ENCODE measurements at places on chromosomes 1 and 21.

DNA sequence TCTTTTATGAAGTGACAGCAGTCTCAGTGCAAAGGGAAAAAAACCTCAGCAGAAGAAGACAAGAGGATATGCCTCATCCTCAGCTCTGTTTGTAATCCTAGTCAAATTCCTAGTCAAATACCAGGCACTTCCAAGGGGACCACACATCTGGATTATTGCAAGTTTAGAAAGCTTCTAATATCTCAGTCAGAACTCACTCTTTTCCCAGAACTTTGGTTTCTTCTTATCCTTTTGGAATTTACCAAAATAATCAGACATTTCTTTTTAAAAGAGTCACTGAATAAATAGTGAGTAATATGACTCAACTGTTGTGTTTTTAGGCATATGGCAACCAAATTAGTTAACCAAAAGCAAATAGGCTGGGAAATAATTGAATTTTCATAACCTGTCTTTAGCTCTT lies 47.8 kb downstream of the PRRX1 start:
- DNase-seq: no peak

DNA sequence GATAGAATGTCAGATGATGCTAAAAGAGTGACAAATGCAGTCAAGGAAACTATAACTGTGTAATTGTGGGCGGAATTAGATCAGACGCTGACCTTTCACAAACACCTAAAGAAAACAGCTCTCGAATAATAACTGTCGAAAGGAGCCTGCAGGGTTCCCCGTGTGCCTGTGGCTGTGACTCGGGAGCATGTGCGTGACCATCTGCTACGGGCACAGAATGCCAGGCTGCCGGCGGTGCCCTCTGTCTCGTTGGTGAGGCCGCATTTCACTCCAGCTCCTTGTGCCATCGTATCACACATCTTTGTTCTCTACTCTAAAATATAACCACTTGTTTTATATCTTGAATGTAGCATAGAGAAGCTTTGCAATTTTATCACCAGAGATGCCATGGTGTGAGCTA lies 267.8 kb upstream of the FMN2 start:
- no peak for DNase-seq

DNA sequence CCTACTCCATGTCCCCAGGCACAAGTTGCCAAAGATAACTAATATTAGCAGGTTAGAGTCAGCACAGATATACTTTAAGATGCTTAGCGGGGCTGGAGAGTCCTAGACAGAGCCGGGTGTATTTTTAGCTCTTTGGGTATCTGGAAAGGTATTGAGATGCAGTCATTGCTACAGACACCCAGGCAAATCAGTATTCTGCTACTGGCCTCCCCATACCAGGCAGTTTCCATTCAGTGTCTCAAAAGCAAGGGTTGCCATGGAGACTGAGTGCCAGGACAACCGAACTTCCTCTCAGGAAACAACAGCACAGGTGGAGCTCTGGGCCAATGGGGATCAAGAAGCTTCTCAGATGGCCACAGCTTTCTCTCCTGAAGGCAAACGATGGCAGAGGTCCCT lies 45.3 kb downstream of the KCNC4 start:
- no peak for DNase-seq

DNA sequence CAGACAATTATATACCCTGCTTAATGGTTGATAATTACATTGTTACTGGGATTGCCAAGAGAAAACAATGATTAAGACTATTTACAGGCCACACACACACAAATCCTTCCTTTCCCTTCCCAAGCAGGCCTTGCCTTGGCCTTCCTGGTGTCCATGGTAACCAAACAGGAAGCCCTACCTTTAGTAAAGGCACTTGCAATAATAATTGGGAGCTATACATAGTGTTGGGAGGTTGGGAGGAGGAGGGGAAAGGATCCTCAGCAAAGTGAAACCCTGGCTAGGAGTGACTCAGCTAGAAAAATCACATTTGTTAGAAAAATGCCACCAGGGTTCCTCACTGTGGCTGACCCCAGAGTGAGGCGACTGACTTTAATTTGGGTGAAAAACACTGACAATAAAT lies 122.3 kb upstream of the ADAR start:
- no peak for DNase-seq

DNA sequence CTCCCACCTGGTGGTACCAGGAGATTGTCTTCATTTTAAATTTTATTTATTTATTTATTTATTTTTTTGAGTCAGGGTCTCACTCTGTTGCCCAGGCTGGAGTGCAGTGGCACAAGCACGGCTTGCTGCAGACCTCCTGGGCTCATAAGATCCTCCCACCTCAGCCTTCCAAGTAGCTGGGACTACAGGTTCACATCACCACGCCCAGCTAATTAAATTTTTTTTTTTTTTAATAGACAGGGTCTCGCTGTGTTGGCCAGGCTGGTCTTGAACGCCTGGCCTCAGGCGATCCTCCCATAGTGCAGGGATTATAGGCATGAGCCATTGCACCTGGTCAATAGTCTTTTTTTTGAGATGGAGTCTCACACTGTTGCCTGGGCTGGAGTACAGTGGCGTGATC lies 8.5 kb downstream of the SLFNL1 start:
- DNase-seq: no peak

DNA sequence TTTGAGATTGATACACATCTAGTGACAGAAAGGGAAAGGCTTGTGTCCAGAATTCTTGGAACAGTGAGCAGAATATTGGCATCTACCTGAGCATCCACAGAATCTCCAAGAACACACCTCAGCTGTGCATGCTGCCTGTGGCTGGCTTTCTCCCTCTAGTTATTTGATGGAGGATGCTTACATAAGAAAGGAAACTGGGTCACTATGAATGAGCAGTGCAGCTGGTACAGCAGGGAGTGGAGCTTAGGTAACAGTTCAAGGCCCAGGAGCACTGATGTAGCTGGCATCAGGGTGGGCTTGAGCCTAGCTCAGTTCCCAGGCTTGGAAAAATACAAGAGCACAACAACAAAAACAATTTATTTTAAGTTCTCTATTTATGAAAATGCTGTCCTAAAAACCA lies 26.3 kb downstream of the RGS8 start:
- DNase-seq: no peak

GRCh38 chr1:1122078-1122811 lies 6.4 kb upstream of the C1orf159 start:
- peak; percentile 71 for DNase-seq

DNA sequence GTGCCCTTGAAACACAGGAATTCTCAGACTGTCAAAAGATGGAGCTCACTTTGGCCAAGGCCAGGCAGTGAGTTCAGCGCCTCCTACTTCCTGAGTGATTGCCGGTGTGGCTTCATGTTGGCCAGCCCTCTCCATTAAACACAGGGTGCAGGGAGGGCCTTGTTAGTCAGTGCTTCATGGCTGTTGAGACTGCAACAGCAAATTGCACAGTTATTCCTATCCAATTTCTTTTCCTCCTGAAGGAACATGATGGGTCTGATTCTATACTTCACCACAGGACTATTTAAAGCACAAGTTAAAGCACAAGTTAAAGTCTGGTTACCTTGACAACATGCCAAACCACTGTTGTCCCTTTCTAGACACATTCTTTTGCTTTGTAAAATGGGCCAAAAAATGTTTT lies 156.6 kb downstream of the SIPA1L2 start:
- peak; percentile 43 for DNase-seq

DNA sequence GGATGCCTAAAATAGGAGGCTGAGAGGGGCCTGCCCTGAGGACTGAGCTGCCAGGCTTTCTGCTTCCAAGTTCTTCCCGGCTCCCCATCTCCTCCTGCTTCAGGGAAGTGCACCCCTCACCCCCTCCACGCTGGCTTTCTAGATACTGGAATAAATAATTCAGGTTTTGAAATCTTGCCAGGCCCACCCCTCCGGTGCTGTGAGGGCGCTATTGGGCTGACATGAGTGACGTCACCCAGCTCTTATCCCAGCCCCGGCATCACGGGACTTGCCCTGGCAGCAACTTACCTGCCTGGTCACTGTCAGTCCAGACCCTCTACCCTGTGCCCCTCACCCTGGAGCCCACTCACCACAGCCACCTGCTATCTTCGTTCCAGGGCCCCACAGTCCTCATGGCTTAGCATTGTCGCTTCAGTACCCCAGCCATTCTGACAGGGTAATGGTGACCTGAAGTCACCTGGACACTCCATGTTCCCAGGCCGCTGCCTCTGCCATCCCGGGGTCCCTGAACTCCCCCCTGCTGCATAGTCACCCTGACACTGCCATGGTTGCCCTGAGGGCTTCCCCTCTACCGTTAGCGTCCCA lies 819 bp upstream of the GPR3 start:
- DNase-seq: peak; percentile 63

GRCh38 chr1:58765441-58765840 lies 18.4 kb downstream of the JUN start:
- DNase-seq: no peak

- no peak for DNase-seq
Observed at GRCh38 chr1:157968946-157969345, 24.5 kb upstream of the KIRREL1 start.

GRCh38 chr1:242770366-242770765 lies 245.9 kb upstream of the PLD5 start:
- no peak for DNase-seq

GRCh38 chr1:16128338-16128741 lies 27.5 kb downstream of the EPHA2 start:
- no peak for DNase-seq

GRCh38 chr1:92515796-92516201 lies 29.1 kb upstream of the GFI1 start:
- no peak for DNase-seq

DNA sequence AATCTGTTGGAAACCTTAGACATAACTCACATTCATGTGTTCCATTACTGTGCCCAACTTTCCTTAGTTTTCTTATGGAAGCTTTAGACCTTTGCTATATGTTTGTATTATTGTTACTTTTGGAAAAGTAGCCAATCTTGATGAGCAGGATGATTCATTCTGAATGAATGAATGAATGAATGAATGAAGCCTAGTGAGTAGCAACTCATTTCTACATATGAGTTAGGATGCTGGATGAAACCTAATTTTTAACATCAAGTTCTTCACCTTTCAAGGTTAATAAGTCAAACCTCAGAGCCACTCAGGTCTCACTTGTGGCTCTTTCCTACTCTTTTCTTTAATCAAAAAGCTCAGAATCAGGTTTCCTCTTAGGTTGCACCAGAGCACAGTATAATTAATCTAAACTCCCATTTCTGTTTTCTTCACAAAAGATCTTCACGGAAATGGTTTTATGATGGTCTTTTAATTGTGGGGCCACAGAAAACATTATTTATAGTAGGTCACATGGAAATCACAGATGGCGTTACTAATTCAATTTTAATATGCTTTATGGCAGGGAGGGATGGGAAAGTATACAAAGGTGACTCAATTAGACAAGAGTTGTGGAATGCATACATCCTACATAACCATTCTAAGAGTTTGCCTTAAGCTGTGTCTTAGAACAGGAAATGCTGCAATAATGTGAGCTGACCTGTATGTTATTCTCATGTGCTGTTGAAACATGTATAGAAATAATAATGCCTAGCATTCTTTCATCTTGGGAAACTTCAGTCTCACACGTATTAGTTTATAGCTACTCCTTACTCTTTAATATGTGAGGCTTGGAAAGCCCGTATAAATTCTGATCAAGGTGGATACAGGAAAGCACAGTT lies 4.5 kb upstream of the DDX59 start:
- DNase-seq: no peak

GRCh38 chr1:40316595-40317393 lies at the start of gene COL9A2:
COL9A2 (minus strand) TSS chr1:40317286; CDS start chr1:40317197, 89 bp downstream.
- DNase-seq: no peak

- DNase-seq: no peak
Observed at GRCh38 chr1:34721646-34722355, 33.0 kb upstream of the GJB5 start.

- no peak for DNase-seq
Observed at GRCh38 chr21:25872271-25872670, 137.5 kb downstream of the GABPA start.

GRCh38 chr1:156279837-156280236 lies 2.8 kb downstream of the SMG5 start:
- DNase-seq: no peak

- DNase-seq: no peak
Observed at GRCh38 chr1:156048663-156049258, 4.8 kb downstream of the UBQLN4 start.

GRCh38 chr21:23541571-23541970 lies 2065.7 kb downstream of the MRPL39 start:
- no peak for DNase-seq

- no peak for DNase-seq
Observed at GRCh38 chr1:55331351-55331750, 116.2 kb upstream of the USP24 start.

- DNase-seq: no peak
Observed at GRCh38 chr1:2074396-2074795, 24.2 kb downstream of the PRKCZ start.

DNA sequence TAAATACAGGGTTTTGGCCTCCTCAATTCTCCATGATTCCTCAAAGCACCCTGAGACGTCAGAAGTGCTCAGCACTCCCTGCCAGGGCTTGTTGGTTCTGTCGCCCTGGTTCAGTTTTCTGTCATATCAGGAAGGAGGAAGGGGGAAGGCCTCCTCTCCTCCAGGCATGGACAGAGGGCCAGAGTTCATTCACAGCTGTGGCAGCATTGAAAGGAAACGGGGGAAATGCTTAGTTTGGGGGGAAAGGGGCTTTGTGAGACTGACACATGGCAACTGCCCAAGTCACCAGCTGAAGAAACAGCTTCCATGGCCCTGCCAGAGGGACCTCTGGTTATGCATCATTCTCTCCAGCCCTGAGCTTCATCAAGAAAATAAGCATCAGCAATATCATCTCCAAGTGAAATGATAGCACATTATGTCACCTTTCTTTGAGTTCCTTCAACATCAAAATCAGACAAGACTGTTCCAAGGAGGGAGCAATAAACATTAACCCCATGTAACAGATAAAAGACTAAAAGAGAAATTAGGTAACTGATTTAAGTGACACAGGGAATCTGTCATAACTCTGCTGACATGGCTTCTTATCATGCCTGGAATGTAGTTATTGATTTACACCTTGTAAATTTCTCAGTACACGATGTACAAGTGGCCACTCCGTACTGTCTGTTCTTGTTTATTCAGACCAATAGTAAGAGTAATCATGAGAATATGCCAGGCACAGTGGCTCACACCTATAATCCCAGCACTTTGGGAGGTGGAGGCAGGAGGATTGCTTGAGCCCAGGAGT lies 103.2 kb upstream of the SLC25A33 start:
- no peak for DNase-seq

- no peak for DNase-seq
Observed at GRCh38 chr1:219189021-219189824, 15.5 kb downstream of the LYPLAL1 start.

- DNase-seq: no peak
Observed at GRCh38 chr1:151944857-151945575, 35.7 kb upstream of the THEM4 start.

- no peak for DNase-seq
Observed at GRCh38 chr1:168291222-168291837, 10.7 kb downstream of the TBX19 start.

GRCh38 chr1:18413541-18414305 lies 67.0 kb upstream of the KLHDC7A start:
- no peak for DNase-seq

- DNase-seq: no peak
Observed at GRCh38 chr1:15510611-15511405, 13.2 kb downstream of the CASP9 start.

- DNase-seq: no peak
Observed at GRCh38 chr1:210949039-210949438, 184.9 kb downstream of the KCNH1 start.

- DNase-seq: peak; percentile 40
Observed at GRCh38 chr1:184222652-184223052, 164.2 kb upstream of the C1orf21 start.
